ENCODE measurements at places on chromosomes 12 and 14. TPM values are rescaled to one million over a fixed set of nuclear protein-coding genes. Genes with fewer than 3 reads are reported as not detected.

DNA sequence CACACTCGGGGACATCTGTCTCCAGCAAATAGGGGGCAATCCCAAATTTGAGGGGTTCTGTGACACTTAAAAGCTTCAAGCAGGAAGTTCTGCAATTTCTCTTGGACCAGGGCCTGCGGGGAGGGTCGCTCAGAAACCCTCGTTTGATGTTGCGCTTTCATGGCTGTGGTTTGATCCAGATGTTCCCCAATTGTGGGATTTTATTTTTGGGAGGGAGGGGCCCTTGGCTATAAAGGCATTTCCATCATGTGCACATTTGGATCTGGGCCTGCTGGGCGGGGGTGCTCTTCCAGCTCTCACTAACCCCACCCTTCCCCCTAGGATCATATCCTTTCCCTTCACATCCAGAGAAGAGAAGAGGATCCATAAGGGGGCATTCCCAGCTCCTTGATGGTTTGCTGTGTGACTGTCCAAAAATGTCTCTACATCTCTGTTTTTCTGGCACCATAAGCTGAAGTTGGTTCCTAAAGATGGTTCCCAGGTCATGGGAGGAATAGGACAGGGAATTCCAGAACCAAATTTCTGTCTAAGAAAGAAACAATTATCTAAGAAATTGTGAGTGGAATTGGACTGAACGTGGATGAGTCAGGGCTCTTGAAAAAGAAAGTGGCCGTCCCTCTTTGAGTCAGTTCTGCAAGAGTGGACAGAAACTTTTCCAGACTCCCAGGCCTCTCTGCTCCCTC lies 47.2 kb downstream of the SMUG1 start:
- peak; percentile 18 for DNase-seq

The C1R gene
- 83.4 TPM for total RNA-seq

DNA sequence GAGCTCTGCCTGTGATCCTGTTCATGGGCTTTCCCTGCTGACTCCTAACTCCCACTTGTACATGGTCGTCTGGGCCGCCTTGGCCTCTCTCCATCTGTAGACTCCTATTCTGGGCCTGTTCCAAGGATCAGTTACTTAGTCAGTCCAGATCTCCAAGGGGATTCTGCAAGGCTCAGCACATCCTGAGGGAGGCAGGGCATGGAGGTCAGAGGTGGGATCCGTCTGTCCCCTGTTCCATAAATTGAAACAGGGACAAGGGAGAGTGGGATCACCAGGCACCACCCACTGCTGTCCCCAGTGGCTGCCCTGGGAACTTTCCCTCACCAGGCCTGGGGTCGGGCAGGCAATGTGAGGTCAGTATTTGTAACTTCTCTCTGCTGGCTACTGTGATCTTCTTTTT lies 43.5 kb downstream of the KCTD10 start:
- DNase-seq = no peak

The TEAD4 gene
- 22.5 TPM for total RNA-seq

GRCh38 chr12:6613015-6613775 lies 6.0 kb upstream of the CHD4 start:
- DNase-seq = peak; percentile 68

DNA sequence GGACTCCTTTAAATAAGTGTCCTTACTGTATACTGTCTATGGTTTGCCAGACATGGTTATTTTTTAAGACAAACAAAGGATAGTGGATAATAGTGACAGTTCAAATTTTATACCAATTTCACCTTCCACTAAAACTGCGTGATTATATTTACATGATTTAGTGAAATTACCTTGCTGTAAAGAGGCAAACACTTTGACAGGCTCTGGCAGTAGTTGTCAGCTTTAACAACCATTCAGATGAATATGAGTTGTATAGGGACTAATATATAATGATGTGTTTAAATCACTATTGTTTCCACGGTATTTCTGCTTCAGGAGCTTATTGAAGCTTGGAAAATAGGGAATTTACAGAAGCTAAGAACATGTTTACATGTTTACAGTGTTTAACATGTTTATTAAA lies 1364.0 kb downstream of the FSCB start:
- no peak for DNase-seq

The AQP5 gene
- not detected for total RNA-seq
